ENCODE measurements at places on chromosomes 6 and 20.

GRCh38 chr6:34051331-34051919 is 94.5 kb downstream of the GRM4 start:
- DNase-seq: no peak

DNA sequence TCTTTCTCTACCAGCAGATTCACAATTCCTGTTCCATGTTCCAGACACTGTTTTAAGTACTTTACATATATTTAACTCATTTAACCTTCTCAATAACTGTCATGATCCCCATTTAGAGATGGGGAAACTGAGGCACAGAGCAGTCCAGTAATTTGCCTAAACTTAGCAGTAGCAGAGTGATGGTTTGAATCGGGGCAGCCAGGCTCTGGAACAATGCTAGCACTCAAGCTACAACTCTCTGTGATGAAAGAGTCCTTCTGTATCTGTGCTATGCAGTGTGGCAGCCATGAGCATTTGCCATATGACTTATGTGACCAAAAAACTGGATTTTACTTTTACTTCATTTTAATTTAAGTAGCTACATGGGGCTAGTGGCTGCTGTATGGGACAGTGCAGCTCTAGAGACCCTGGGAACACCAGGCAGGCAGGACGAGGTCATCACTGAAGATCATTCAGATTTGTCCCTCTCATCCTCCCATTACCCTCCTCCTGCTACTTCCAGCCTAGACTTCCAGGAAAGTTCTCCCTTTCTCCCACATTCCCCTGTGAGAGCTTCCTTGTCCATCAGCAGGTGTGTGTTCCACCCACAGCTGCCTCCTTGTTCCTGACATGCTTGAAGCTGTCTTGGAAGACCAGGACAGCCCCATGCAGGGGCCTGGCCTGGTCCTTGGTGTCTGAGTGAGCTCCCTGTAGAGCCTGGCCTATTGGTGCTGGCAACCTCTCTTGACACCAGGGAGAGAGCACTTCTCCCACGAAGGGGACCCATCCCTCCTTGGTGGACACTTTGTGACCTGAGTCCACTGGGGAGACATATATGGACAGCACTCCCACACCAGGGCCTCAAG is 157.0 kb downstream of the MRPL14 start:
- DNase-seq: no peak

DNA sequence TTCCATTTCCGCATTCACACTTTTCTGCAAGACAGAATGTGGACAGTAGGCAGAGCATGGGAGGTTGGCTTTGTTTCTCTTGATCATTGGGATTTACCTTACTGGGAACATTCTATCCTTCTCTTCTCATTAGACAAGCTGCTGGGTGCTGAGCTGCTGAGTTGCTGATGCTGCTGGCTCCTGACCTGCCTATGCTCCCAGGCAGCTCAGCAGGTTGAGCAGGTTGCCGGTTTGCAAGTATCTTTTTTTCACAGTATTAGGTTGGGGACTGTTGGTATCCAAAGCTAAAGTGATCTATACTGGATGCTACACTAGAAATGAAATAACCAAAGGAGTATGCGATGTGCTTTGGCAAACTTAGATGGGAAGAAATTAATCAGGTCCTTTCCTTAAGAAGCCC is 23.7 kb upstream of the ADGRF4 start:
- DNase-seq: no peak

GRCh38 chr6:33433544-33434191 is 13.8 kb downstream of the SYNGAP1 start:
- DNase-seq: no peak

GRCh38 chr6:137877606-137878005 is 10.5 kb downstream of the TNFAIP3 start:
- DNase-seq: no peak

- DNase-seq: no peak
Measured at GRCh38 chr20:58515233-58516212, at the start of gene APCDD1L. APCDD1L (minus strand) TSS chr20:58515399; CDS start chr20:58514707, 692 bp downstream.

DNA sequence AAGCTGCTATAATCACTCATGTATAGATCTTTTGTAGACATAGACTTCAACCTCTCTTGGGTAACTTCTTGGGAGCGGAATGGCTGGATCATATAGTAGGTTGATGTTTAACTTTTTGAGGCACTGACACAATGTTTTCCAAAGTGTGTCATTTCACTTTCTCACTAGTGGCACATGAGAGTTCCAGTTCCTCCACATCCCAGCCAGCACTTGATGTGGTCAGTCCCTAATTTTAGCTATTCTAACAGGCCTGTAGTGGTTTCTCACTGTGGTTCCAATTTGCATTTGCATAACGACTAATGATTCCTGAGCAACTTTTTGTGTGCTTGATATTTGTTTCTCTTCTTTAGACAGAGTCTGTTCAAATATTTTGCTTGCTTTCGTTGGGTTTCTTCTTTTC is 221.3 kb downstream of the DLL1 start:
- no peak for DNase-seq

DNA sequence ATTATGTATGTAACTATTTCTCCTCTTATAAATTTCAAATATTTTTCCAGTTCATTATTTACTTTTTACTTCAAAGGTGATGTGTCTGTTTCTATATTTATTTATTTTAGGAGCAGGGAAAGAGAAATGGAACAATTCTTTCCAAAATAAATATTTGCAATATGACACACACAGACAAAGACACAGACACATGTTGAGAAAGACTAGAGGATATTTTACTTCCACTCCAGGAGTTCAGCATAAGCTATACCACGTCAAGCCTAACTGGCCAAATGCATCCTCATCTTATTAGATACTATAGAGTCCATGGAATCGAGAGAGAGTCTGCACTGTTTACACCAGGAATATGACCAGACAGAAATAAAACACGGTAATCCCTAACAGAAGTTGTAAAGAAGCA is 13.3 kb downstream of the RALGAPA2 start:
- no peak for DNase-seq

GRCh38 chr6:137217801-137218472 is 1.2 kb downstream of the IFNGR1 start:
- no peak for DNase-seq

DNA sequence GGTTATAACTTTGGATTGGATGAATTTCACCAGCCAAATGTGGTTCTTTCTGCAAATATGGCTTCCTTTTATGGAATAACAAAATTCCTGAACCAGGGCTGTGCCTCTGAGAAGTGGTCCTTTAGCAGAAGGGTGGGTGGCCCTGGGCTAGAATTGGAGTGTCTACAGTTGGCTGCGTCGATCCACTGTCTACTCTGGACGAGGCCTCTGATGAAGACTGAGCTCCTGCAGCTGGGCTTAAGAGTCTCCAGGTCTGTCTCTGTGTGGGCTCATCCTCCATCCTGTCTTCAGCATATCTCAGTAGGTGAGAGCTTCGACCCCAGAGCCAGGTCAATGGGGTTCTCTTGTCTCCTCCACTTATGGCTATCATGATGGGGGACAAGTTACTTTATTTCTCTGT is 166.3 kb upstream of the PMEPA1 start:
- no peak for DNase-seq

GRCh38 chr6:79072640-79073181 is 5.3 kb downstream of the PHIP start:
- no peak for DNase-seq

DNA sequence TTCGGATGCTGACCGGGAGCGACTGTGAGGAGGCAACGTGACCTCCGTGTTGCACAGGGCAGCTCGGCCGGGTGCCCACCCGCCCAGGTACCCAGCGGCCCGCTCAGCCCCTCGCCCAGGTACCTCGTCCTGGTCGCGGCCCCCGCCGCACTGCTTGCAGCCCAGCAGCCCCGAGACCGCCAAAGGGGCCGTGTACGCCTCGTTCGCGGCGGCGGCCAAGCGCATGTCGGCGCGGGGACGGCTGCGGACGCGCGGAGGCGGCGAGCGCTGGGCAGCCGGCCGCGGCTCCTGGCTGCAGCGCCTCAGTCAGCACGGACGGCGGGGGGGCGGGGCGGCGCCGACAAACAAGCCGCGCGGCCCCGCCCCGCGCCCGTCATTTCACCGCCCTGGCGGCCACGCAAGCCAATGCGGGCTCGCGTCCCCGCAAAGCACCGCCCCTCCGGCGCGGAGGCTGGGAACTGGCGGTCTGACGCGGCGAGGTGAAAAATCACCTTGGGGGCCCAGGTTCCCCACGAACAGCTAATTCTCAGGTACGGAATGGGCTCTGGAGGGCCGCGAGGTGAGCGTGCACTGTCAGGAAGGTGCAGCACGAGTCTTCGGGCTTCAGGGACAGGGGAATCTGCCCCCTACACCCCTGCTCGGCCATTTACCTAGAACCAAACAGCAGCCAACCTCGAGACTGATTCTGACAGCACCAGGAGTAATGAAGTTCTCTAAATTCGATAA is 85.2 kb downstream of the SESN1 start:
- peak; percentile 50 for DNase-seq

- no peak for DNase-seq
Measured at GRCh38 chr20:56859039-56859800, 230.1 kb downstream of the TFAP2C start.

DNA sequence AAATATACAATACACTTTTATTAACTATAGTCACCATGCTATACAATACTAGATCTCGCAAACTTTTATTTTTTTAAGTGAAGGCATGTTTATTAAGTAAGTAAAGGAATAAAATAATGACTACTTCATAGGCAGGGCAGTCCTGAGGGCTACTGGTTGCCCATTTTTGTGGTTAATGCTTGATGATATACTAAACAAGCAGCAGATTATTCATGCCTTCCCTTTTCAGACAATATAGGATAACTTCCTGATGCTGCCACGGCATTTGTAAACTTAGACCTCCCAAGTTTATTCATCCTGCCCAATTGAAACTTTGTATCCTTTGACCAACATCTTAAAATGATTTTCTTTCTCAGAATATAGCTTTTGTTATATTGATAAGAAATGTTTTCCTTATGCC is 24.7 kb upstream of the HIVEP1 start:
- no peak for DNase-seq
